ENCODE measurements at places on chromosomes 16 and 17.

GRCh38 chr16:88941913-88942909, 34.8 kb downstream of the CBFA2T3 start:
- DNase-seq: peak; percentile 42

- no peak for DNase-seq
Measured at GRCh38 chr16:17468611-17469010, 2.1 kb downstream of the XYLT1 start.

DNA sequence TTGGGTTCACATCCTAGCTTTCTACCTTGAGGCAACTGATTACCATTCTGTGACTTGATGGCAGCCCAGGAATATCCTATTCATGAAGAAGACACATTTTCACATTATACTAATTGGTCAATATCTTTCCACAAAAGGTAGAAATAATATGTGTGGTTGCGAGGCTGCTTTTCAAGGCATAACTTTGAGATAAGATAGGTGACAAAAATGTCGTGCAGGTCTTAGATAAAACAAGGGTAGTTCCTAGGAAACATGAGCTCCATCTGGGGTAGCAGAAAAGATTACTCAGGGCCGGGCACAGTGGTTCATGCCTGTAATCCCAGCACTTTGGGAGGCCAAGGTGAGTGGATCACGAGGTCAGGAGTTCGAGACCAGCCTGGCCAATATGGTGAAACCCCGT, 22.3 kb upstream of the TEKT3 start:
- no peak for DNase-seq

DNA sequence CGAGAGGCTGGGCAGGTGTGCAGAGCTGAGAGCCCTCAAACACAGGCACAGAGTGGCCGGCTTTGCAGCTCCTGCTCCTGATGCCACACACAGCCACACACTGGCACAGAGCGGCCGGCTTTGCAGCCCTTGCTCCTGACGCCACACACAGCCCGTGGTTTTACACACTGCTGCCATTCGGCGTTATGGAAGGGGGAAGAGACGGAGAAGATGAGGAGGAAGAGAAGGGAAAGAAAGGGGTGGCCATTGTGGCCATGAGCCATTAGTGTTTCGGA, 26.8 kb downstream of the WSCD1 start:
- DNase-seq: no peak

- no peak for DNase-seq
Measured at GRCh38 chr17:8164815-8165131, 2.0 kb upstream of the VAMP2 start.
